ENCODE measurements at places on chromosomes 4 and X.

GRCh38 chrX:70552130-70552704 lies 107.6 kb downstream of the DLG3 start:
- no peak for DNase-seq

- peak; percentile 41 for DNase-seq
These were observed 862.2 kb downstream of the TRIML1 start for GRCh38 chr4:189001283-189001970.

- no peak for DNase-seq
These were observed 64.6 kb downstream of the RHOH start for GRCh38 chr4:40261231-40262076.

DNA sequence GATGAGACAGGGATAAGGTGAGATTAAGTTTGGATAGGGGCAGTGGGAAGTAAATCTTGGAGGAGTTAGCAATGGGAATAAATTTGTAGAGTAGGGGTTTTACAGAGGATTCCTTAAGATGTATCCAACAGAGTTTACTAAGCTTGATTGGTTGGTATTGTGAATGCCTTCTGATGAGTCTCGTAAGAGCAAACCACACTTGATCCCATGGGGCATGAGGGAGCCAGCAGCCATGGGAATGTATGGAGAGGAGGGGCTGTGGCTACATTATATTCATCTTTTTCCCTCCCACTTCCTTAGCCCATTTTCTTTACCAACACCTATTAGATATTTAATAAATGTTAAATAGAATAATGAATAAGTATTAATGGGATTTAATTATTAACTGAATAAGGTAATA lies 126.6 kb upstream of the NDST3 start:
- DNase-seq: no peak

DNA sequence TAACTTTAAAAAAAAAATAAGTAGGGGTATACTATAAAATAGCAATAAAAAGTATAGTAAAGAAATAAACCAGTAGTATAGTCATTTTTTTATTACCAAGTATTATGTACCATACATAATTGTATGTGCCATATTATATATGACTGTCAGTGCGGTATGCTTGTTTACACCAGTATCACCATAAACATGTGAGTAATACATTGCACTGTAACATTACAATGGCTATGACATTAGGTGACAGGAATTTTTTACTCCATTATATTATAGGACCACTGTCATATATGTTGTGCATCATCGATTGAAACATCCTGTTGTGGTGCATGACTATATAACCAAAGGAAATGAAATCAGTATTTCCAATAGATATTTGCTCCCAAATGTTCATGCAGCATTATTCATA lies 176.9 kb upstream of the ARHGAP24 start:
- no peak for DNase-seq
